ENCODE measurements at places on chromosomes 6 and 20.

DNA sequence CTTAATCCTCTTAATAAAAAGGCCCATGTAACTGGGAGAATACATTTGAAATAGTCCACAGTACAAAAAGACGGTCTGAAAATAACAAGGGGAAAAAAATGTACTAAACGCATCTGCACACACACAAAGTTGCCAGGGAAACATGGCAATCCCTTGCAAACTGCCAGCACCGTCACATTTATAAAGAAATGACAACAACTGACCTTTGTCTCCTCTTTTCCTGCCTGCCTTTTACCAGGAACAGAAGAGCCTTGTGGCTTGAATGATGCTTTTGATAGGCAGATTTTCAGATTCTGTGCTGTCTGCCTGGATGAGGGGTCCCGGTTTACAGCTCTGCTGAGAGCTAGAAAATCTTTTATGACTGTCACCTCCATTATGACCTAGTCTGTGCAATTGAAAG, 308.6 kb upstream of the ZFP64 start:
- DNase-seq: no peak

DNA sequence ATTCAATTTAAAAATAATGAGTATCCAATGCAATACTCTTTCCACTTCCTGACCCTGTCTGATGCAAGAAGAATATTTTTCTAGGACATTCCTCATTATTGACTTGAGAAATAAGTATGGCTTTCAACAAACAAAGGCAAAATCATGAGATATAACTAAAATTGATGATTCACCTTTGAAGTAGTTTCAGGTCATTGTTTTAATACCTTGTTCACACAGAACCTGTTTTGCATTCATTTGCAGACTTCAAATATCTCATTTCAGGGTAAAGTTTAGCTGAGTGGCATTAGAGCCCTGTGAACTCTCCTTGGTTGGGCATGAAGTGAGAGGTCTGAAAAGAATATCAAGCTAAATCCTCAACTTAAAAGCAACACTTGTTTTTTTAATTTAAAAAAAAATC, 309.2 kb downstream of the NRN1 start:
- no peak for DNase-seq

DNA sequence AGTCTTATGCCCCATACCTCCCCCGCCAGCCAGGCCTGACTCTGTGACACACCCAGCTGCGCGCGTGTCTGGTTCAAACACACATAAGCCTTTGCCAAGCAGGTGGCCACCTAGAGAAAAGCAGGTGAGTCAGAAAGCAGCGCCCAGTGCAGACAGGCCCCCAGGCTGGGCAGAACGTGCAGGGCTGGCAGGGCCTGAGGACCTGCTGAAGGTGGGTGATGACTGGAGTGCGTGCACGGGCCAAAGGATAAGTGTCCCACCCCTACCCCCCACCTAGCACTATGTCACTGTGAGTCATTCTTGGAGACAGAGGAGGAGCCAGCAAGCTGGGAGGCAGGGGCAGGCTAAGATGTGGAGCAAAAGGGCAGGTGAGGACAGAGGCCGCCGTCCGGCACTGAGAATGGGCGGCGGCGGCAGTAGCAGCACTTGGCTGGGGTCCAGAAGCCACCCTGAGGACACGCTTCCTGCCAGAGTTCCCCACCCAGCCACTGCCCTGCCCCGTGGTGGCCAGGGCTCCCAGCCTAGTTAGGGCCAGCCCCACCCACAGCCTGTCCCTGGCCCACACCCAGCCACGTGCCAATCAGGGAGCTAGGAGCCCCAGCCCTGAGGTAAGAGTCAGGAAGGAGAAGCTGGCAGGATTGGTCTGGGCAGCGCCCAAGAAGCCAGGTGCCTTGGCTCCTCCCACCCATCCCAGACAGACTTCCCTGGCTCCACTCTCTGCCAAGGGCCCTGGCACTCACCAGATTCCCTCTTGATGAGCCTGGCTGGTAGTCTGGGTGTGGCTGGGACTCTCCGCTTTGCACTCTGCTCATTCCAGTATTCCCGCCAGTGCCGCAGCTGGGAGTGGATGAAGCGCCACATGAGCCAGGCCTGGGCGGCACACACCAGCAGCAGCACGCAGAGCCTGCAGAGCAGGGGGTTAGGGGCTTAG, 72.7 kb downstream of the TRAM2 start:
- peak; percentile 85 for DNase-seq

- DNase-seq: no peak
Measured at GRCh38 chr6:36422714-36423100, 19.9 kb downstream of the PXT1 start.

GRCh38 chr6:99612551-99613408, 6.1 kb downstream of the PRDM13 start:
- DNase-seq: no peak

- no peak for DNase-seq
Measured at GRCh38 chr6:33801611-33802010, 2.2 kb downstream of the MLN start.

GRCh38 chr20:42795111-42795695, 394.5 kb downstream of the PTPRT start:
- peak; percentile 84 for DNase-seq

GRCh38 chr20:61027218-61027617, 224.8 kb upstream of the CDH4 start:
- DNase-seq: no peak

GRCh38 chr6:166310634-166311033, 2.4 kb upstream of the PRR18 start:
- no peak for DNase-seq

DNA sequence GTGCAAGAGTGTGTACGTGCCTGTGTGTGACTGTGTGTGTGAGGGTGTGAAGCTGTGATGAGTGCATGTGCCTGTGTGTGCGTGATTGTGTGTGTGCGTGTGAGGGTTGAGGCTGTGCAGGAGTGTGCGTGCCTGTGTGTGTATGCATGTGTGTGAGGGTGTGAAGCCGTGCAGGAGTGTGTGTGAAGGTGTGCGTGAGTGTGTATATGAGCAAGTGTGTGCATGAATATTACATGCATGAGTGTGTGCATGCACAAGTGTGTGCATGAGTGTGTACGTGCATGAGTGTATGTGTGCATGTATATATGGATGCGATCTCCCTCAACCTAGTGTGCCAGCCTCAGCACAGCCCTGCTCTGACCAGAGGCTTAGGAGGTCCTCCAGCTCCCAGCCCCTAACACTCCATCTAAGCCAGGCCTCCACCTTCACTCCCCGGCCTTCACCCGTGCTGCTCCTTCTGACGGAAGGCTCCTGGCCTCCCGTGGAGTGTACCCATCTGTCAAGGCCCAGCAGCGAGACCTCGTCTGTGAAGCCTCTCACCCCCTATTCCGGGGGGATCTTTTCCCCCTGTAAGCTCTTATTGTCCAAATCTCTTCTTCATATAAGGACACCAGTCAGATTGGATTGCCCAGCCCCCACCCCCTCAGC, 19.9 kb upstream of the PHACTR3 start:
- DNase-seq: no peak

GRCh38 chr6:132198040-132198439, 203.2 kb downstream of the MOXD1 start:
- no peak for DNase-seq

- DNase-seq: no peak
Measured at GRCh38 chr6:25165177-25165576, 114.0 kb upstream of the CARMIL1 start.

- DNase-seq: no peak
Measured at GRCh38 chr6:167663316-167663715, 163.4 kb upstream of the AFDN start.

DNA sequence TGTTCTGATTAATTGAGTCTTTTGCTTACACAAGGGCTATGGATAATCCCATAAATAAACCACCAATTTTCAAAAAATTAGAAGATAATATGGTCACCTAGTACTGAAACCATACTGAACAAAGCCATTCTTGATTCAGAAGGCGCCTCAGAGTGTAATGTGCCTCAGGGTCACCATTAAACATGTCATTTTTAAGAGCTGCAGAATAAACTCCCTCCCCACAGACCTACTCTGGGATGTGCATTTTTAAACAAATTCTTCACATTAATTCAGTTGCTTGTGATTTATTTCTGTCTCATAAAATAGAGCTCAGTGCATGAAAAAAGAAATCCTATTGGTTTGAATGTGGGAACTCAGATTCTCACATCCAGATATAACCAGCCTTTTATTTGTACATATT, 202.1 kb upstream of the HEY2 start:
- no peak for DNase-seq

DNA sequence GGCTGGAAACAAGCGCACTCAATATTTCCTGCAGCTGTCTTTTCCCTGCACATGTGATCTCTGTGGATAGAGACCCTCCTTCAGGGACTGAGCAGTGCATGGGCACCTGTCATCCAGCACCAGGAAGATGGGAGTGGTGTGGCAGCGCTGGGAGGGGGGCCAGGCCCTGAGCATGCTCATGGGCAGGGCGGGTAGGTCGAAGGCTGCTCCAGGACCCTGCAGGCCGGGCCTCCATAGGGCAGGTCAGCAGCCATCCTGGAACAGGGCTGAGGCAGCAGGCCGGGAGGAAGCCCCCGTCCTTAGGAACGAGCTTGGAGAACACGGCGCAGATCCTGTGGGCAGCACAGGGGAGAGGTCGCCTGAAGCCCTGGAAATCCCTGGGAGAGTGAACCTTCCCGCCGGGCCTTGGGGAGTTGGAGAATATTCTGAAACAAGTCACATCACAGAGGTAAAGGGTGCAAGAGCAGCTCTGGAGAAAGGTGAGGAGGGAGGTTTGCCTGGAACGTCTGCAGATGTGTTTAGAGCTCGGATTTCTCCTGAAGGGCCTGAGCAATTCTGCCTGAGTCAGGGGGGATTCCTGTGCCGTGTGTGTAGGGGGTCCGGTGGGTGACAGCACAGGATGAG, 133.2 kb downstream of the SMOC2 start:
- DNase-seq: no peak

DNA sequence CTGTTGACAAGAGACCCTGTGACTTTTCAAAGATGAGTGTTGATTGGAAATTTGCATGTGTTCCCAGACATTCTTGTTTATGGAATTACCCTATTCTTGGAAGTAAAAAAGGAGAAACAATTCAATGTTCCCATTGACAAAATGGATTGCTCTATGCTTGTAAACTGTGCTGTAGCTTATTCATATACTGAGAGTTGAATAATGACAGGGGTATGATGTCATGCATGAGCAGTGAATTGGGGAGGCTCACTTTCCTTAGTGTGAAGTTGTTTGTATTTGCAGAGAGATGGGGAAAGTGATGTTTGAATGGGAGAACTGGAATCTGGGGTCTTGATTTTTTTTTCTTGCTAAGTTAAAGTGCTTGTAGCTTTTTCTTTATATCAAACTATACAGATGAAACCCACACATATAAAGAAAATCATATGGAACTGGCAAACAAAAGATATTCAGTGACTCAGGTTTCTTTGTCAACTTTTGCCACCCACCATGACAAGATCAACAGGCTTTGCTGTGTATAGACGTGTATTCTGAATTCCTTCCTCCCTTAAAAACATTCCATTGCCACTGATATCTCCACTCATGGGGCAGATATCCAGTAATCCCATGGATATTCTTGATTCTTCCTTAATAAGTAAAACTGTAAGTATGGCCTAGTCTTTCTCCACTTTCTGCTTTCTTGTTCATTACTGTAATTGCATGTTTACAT, 97.8 kb upstream of the JAG1 start:
- DNase-seq: no peak

DNA sequence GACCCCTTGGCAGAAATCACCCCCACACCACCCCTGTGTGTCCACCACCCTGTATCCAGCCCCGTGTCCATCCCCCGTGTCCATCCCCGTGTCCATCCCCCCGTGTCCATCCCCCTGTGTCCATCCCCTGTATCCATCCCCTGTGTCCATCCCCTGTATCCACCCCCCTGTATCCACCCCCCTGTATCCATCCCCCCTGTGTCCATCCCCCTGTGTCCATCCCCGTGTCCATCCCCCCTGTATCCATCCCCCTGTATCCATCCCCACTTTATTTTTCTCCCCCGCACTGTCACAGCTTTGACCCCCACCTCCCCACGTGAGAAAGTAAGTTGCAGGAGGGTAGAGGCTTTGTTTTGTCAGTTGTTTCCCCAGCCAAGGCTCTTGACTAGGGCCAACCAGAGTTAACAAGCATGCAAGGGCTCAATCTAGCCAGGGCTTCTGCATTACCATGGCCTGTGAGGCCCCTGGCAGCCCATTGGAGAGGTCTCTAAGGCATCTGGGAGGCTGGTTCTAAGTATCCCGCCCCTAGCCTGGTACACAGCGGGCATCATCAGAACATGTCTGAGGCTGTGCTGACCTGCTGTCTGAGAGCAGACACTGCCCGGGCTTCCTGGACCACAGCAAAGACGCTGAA, 18.1 kb upstream of the SIRPA start:
- no peak for DNase-seq

GRCh38 chr20:19961293-19961692, 55.9 kb upstream of the NAA20 start:
- DNase-seq: no peak

DNA sequence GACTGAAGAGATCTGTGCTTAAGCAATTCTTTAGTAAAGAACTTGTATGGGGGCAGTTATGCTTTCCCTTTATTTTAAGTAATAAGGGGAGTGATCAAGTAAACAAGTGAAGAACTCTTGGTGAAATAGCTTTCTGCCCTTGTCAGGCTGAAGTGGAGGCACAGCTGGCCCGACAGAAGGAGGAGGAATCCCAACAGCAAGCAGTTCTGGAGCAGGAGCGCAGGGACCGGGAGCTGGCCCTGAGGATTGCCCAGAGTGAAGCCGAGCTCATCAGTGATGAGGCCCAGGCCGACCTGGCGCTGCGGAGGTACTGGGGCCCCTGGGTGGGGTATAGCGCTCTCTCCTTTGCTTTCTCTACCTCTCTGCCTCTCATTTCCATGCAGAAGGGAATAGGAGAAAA, 143.3 kb downstream of the MYO6 start:
- no peak for DNase-seq

- DNase-seq: no peak
Measured at GRCh38 chr6:146550911-146551310, 7.3 kb downstream of the RAB32 start.

- DNase-seq: no peak
Measured at GRCh38 chr20:22796469-22797077, 212.2 kb upstream of the FOXA2 start.

DNA sequence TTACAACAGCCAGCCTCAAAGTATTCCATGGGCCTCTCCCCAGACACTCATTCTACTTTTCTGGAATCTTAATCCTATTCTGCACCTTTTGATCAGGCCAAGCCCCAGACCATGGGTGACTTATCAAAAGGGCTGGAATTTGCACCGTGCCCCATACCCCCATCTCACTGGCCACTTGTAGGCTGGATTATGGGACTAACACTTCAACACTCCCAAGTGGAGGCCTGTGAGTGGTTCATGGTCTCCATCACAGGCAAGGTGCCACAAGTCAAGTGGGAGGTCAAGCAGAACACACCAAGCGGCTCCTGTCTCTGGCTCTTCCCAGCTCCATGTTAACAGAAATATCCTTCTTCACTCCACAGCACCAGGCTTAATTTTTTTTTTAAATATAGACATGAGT, 212.3 kb upstream of the HEY2 start:
- no peak for DNase-seq

DNA sequence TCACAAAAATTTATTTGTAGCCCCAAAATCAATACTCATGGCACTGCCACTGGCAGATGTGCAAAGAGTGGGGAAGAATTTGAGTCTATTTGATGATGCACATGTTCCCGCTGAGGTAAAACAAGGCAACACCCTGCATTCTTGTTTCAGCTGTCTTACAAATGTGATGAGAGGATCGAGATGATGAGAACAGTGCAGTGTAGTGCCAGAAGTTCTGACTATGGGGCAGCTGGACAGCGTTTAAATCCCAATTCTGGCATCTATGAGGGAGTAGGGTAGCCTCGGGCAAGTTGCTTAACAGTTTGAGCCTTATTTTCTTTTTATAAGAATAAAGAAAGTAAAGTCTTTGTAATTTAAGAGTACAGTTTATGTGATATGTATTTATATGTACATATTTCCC, 296.7 kb upstream of the FKBP1C start:
- DNase-seq: no peak

- no peak for DNase-seq
Measured at GRCh38 chr6:1645466-1646185, 35.9 kb downstream of the FOXC1 start.

All from NCI-H1417 treated with DMSO at 0.1 percent for 48 hours (cell line).